ENCODE measurements at places on chromosomes 2 and 18.

DNA sequence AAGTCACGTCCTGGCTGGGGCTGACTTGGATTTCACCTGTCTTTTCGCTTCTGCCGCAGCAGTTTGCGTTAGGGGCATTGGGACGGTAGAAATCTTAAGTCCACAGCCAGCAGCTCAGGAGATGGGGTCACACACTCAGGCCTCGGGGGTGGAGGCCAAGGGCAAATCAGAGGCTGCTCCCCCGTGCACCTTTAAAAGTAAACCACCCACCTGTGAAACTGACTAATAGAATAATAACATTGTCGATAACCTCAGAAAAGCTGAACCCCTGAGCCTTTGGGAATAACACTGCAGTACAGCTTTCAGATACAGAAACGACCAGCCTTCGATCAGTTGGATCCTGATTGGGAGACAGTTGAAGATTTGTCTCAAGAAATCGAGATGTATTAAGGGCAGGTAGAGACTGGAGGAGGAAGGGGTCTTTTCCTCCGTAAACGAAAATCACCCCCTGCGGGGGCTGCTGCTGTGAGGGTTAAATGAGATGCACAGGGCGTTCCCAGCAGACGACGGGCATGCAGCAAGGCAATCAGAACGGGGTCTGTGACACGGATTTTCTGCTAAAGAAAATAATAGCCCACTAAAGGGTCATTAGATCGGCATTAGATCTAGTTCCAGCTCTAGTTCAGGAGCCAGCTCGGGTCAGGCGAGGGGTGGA is 16.4 kb upstream of the NFATC1 start:
- DNase-seq: no peak

- no peak for DNase-seq
These were observed 12.9 kb upstream of the PUM2 start for GRCh38 chr2:20363578-20363977.

GRCh38 chr18:35038881-35039491 is 2.2 kb upstream of the MAPRE2 start:
- DNase-seq: no peak

GRCh38 chr2:58971511-58972360 is 730.6 kb upstream of the FANCL start:
- no peak for DNase-seq

- peak; percentile 88 for DNase-seq
These were observed at the start of gene ITGA4 for GRCh38 chr2:181457121-181457740. ITGA4 (plus strand) TSS chr2:181457386; CDS start chr2:181457655, 269 bp downstream.

- no peak for DNase-seq
These were observed 11.5 kb downstream of the SPEG start for GRCh38 chr2:219446101-219446504.

DNA sequence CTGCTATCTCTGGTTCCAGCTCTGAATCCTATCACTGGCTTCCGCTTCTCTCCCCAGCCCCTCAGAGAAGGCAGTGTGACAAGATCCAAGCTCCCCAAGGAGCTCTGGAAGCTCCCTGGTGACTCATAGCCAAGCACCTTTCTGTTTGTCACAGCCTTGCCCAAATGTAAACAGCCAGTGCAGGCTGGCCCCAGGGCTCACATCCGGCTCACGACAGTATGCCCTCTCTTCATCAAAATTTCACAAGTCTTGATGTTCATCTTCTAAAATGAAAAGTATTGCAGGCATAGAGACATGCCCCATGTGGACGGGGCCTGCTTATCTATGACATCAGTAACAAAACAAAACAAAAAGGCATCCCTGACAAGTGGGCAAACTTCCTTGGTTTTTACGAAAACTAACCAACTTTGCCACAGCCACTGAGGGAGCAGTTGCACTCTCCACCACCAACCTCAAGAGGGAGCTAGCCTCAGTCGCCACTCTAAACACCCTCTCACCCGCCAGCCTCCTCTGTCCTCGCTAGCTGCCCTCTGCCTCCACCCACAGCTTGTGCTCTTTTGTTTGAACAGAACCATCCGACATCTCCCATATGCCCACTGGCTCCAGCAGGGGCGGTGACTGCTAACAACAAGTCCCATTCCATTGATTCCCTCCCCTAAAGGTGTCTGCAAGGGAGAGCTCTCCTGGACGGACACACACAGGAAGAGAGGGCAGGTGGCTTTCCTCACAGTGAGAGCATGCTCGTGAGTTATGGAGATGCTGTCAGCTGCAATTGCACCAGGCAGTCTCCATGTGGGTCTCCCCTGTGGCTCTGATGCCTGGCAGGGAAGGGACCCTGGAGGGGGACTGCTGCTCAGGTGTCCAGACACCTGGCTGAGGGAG is 71.0 kb upstream of the DAPL1 start:
- DNase-seq: no peak

DNA sequence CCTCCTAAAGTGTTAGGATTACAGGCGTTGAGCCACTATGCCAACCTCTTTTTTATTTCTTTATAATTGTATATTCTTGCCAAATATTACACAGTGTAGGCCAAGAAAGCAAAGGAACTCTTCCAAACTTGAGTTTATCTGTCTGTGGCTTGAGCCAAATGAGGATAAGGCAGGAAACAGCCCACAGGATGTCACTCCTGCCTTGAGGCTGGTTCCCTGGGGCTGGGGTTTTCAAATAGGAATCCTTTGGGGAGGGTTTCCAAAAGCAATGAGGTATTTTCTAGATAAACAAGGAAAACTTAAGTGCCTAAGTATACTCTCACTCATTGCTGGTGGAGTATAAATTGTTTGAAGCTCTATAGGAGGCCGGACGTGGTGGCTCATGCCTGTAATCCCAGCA is 56.4 kb downstream of the ADCY3 start:
- DNase-seq: no peak

DNA sequence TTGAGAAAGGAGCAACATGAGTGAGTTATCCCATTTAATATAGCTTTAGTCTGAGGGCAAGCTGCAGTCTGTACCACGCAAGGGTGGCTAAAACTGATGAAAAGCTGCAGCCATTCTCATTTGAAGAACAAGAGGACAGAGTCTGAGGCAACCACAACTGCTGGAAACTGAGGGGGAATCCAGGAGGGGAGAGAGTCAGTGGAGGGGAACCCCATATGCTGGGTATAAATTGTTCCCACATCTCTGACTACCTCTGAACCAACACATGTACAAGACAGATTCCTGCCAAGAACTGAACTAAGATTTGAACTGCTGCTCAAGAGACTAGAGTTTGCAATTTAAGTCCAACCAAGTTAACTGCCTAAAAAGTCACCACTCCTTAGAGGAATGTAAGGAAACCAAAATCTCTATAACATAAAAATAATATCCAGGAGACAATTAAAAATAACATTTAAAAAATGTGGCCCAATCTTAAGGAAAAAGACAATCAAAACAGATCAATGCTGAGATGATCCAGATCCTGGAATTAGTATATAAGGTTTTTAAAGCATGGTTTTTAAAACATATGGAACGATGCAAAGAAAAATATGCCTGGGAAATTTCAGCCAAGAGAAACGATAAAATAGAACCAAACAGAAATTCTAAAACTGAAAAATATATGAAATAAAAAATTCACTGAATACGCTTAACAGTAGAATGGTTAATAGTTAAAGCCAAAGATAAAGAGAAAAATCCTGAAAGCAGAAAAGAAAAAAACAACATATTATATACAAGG is 11.2 kb downstream of the CWC22 start:
- DNase-seq: no peak

DNA sequence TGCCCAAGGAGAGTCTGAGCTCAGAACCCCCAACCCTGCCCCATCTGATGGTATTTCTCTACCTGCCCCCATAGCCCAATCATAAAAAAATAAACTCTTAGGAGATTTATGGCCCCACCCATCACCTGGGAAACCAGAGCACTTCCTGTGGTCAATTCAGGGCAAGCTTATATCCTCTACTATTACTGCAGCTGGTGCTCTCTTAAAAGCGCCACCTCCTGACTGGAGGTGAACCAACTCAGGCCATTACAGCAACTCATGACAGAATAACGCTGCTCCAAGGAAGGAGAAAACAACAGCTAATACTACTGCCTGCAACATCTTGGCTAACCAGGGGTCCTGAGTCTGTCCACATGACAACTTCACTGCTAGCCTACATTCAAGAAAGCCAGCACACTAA is 195.7 kb downstream of the MTCL1 start:
- no peak for DNase-seq

DNA sequence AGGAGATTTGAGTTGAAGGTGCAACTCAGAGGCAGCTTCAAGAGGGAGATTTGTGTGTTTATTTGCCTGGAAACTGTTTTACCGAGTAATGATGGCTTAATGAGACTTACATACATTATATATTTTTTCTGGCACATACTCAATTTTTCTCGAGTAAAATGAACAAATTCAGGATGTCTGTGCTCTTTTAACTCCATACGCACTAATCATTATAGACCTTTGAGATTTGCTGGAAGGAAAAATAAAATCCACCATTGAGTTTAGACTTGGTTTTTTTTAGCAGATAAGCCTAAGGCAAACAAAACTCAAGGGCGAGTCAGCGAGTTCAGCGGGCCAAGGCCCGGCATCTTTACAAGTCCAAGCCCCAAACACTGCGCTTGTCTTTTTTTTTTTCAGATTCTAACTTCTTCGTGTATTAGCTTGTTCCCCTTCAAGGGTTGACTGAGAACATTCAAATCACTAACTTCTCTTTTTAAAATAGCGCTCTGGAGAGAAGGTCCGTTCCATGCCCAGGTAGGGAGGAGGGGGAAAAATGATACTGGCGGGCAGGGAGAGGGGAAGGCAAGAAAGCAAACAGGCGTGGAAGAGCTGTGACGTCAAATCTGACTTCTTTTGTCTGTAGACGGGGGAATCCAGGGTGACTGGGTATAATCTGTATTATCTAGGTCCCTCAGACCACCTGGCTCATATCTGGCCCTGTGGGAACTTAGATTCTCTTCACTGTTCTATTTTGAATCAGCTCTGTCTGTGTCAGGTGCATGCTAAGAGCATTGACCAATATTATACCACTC is 72.7 kb upstream of the MAP3K20 start:
- no peak for DNase-seq

DNA sequence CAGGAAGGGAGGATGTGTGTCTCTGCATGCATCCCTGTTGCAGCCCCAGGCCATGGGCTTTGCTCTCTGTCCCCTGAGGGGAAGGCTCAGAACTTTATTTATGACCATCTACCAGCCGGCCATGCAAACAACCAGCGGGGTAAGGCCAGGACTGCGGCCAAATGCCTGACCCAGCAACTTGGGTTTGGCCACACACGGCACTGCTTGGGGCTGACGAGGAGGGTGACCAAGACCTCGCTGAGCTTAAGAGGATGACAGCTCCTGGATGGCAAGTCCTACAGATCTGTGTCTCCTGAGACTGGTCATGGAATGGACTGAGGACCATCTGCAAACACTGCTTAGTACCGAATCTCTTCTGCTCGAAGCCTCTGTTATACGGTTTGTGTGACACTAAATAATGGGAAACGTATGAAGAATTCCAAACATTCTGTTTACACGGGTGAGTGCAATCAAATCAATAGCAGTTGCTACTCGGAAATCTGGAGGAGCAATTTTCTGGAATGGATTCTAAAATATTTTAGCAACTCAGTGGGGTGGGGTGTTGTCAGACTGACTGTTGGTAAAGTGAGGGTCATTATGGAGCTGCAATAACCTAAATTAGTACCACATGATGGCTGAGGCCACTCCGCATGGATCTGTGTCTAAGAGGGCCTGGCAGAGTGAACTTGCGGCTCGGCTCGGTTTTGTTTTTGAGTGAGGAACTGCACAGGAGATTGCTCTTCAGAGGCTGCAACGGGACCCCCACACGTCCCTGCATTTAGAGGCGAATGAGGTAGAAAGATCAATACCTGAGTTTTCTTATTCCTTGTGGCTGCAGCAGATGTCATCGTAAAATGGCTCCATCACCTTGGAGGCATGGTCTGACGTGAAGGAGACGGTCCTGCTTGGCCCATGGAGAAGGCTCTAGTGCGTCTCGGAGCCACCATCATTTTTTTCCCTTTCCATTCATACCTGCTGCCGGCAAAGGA is 26.6 kb downstream of the TMEM18 start:
- no peak for DNase-seq

Measured in nephron progenitor cell (in vitro differentiated cells).